ENCODE measurements at places on chromosomes 5 and 9.

DNA sequence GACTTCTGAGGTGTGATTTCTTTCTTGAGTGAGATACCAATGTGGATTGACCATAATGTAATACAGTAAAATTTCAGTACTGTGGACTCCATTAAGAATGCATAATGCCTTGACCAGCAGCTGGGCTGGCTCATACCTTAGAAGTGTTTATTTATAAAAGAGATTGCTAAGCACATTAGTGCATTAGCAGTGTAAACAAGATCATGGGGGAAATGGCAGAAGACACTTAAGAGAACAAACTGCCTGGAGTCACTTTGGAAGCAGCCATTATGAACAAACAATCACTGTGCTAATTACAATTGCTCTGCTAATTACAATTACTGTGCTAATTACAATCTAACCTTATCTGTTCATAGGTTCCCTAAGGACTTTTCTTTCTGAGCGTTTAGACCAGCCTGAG lies 104.2 kb downstream of the TRIM32 start:
- DNase-seq, result no peak

DNA sequence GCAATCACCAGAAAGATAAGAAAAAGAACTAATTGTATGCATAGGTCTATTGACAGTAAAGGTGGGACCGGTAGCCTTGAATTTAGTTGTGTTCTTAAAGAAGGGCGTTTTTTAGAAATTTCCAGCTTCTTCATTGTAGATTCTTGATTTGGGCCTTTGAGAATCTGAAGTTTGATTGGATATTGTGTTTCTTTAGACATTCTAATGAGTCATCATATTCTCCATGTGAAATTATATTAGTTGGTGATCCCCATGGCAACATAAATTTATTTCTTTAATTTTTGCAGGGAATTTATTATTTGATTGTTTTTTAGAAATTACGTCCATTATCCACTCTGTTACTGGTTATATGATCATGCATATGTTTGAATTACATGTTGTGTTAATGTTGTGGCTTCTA lies 63.6 kb downstream of the MAN2A1 start:
- no peak for DNase-seq

DNA sequence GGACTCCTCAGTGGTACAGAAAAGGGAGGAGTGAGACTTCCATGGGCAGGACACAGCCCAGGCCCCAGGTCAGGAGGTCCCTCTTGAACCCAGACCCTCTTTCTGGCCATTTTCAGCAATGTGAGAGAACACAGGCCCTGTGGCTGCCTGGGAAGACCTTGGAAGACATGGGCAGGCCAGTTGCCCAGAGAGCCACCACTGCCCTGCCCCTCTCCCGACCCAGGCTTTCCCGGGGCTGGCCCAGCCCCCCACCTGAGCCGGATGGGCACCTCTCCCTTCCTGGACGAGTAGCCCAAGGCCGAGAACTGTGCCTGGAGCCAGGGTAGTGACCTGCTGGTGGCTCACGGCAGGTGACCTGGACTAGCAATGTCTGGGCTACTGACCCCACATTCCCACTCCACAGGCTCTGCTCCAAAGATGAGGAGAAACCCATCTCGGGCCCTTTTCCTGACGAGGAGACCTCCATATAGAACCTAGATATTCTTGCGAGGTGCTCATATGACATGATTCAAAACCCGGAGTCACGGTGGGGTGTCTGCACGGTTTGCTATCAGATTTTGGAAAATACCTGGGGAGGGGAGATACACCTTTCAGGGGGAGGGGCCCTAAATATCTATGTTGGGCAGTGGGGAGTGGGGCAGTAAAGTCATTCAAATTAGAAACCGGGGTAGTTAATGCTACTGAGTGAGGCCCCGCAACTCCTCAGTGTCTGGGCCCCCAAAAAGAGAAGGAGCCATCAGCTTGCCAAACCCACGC lies 59.4 kb downstream of the ZNF354C start:
- no peak for DNase-seq

GRCh38 chr9:109378316-109378715 lies 57.5 kb upstream of the EPB41L4B start:
- no peak for DNase-seq

- no peak for DNase-seq
Observed at GRCh38 chr5:68126886-68127285, 88.7 kb upstream of the PIK3R1 start.

DNA sequence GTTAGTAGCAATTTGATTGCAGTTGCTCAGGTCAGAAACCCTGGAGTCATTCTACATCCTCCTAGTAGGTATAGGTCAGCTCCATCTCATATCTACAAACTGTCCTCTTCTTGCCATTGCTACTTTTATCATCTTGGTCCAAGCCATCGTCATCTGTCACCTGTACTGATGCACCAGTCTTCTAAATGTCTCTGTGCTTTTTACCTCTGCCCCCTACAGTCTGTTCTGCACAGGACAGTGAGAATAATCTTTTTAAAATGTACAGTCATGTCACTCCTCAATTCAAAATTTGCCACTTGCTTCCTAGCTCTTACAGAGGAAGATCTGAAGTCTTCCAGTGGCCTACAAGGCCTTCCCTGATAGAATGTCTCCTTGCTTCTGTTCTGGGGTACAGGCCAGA lies 6.8 kb downstream of the NNT start:
- no peak for DNase-seq

GRCh38 chr5:165863239-165863638 lies 2357.8 kb downstream of the MAT2B start:
- no peak for DNase-seq

- DNase-seq, result no peak
Observed at GRCh38 chr9:38009990-38010389, 59.0 kb downstream of the SHB start.

GRCh38 chr9:73402081-73403028 lies 250.7 kb downstream of the ANXA1 start:
- no peak for DNase-seq

- no peak for DNase-seq
Observed at GRCh38 chr9:128106181-128106939, 21.2 kb downstream of the PTGES2 start.

GRCh38 chr5:117475919-117476318 lies 901.3 kb upstream of the SEMA6A start:
- DNase-seq, result no peak

- no peak for DNase-seq
Observed at GRCh38 chr9:134306636-134307600, 19.3 kb upstream of the RXRA start.

- no peak for DNase-seq
Observed at GRCh38 chr9:92965061-92965758, 17.9 kb downstream of the FGD3 start.
